Left ventricle myocardium inferior (tissue), 1 donor: ENCODE measurements at places on chromosomes 3 and 15. TPM values are rescaled to one million over a fixed set of nuclear protein-coding genes. Genes with fewer than 3 reads are reported as not detected.

DNA sequence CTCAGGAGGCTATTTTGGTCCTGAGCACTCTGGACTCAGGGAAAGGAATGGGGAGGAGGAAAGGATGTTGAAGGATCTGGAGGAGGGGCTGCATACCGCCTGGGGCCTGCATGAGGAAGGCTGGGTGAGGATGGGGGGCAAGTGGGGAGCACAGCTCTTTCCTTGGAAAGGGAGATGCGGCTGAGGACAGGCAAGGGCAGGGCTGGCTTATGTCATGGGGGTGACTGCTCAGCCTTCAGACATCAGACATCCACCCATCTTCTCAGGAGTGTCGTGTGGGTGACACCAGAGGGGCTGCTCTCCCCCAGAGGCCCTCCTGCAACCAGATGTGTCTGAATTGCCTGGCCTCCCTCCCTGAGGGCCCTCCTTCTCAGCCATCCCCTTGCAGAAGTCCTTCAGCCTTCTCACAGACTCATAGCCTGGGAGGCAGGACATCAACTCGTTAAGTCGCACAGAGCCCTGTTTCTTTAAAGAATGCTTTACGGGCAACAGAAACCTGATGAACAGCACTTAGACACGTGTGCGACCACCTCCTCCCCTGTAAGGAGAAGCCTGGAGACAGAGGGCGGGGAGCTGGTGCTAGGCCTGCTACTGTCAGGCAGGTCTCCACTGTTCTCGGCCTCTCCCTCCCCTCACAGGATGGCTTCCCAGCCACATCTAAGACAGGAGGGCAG is 252.3 kb downstream of the OCA2 start:
- DNase-seq, result no peak

DNA sequence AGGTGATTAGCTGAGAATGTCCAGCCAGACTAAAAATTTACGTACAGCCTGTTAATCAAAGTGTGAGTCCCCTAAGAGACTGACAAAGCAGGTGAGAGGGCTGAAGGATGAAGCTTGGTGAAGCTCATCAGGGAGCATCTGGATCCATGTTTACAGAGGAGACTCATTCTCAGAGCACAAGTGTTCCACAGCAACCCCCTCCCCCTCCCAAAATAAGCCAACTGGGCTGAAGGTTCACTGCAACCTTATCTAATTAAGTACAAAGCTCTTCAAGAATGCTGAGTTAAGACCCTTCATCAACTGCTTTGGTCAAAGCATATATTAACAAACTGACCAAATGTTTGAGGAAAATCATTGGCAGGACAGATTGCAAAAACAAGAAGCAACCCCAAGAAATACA is 262.6 kb upstream of the ZNF385D start:
- DNase-seq, result no peak

- DNase-seq, result no peak
Measured at GRCh38 chr3:147989344-147989743, 580.2 kb downstream of the ZIC1 start.

DNA sequence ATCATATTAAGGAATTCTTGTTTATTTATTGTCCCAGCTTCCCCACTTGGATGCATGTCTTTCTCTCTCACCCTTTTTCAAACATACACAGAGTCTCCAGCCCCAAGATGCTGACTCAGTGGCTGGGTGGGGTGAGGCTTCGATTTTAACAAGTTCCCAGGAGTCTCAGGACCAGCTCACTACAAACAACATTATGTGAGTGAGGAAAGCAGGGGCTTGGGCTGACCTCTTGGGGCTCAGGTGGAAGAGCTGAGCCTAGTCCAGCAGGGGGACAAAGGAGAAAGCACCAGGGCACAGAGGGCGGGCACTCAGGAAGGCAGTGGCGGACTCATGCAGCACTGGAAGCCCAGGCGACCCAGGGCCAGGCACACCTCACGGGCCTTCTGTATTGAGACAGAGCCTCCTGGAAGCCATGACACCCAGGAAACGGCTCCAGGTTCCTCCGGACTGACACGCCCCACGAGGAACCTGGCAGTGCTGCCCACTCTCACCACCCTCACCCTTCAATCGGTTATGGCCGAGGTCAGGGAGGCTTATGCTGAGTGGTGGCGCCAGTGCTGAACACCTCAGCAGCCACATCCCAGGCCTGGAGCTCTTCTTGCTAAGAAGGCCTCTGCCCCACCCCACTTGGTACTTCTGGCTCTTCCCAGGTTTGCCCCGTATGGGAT is 97.4 kb downstream of the LRIG1 start:
- no peak for DNase-seq

The ATP8B4 gene
- 2.5 TPM for total RNA-seq
